ENCODE measurements at places on chromosomes 3 and 15.

- no peak for DNase-seq
These were observed 423.7 kb downstream of the C3orf38 start for GRCh38 chr3:88573472-88573871.

DNA sequence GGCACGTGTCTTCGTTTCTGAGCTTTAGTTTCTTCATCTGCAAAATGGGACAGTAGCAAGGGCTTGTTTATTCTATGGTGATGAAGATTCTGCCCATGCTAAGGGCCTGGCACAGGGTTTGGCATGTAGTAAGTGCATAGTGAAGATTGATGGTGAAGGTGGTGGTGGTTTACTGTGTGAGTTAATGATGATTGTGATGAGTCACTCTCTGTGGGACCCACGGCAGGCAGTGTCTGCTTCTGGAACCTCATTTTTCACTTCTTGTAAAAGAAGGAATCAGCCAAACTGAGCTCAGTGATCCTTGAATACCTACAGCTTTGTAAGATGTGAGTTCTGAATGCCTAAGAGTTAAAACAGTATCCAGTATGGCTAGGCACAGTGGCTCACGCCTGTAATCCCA lies 86.2 kb upstream of the LRTM1 start:
- no peak for DNase-seq

DNA sequence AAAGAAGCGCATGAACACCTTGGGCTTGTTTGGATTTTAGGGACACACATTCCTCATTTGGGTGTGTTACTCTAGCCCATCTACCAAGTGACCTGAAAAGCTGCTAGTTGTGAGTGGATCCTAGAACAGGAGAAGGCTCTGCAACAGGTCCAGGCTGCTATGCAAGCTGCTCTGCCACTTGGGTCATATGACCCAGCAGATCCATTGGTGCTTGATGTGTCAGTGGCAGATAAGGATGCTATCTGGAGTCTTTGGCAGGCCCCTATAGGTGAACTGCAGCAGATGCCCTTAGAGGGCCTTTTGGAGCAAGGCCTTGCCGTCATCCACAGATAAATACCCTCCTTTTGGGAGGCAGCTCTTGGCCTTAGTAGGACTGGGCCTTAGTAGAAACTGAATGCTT lies 53.2 kb downstream of the PAQR5 start:
- no peak for DNase-seq

DNA sequence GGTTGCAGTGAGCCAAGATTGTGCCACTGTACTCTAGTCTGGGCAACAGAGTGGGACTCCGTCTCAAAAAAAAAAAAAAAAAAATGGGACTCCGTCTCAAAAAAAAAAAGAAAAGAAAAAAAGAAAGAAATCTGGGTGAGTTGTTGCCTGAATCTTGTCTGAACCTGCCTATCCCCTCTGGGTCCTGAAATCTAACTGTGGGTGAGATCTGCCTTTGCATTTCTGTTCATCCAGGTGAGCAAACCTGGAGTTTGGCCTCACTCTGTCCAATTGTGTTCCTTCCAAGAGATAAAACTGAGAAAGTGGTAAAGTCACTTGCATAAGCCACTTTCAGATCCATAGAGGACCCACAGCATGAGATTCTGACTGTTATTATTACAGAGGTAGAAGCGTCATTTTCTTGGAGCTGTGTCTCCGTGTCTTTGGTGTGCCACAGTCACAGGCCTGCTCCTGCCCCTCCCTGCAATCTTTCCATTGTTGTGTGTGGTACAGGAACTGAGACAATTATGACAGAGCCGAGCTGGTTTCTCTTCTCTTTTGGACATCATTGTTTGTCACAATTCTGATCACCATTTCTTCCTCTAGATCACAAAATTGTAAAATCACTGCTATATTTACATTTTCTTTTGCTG lies 235.9 kb downstream of the LPP start:
- DNase-seq: no peak

GRCh38 chr15:25859838-25860645 lies 3.1 kb downstream of the ATP10A start:
- DNase-seq: no peak

DNA sequence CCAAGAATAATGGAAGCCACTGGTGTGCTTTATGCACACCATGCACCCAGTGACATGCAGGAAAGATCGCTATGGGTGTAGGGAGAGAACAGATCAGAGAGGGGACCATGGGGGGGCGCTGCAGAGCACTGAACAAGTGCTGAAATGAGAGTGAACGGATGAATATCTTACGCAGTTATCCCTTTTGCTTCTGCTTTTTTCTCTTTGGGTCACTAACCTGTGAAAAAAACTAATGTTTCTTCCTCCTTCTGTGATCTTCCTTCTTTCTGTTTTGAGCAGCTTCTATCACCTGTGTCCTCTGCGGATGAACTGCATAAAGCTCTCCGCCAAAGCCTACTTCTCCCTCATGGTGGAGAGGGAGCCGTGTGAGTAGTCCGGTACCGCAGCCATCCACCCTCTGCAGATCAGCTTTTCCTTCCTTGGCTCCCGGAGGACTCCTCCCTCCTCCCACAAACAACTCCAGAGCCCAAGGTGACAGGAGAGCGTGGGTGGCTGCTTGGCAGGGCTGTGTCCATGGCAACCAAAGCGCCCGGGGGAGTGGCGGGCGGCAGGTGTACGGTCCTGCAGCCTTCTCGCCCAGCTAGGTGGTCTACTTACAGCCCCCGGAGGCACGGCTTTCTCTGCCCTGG lies 106.2 kb downstream of the DGKG start:
- no peak for DNase-seq

GRCh38 chr15:61099020-61099810 lies 129.9 kb downstream of the RORA start:
- DNase-seq: no peak

GRCh38 chr3:130671545-130672312 lies 74.9 kb downstream of the PIK3R4 start:
- no peak for DNase-seq

- DNase-seq: no peak
These were observed 41.8 kb downstream of the RAB6B start for GRCh38 chr3:133853925-133854227.

- DNase-seq: no peak
These were observed 666.5 kb downstream of the SQOR start for GRCh38 chr15:46301291-46301690.

- no peak for DNase-seq
These were observed 39.3 kb upstream of the SSR3 start for GRCh38 chr3:156594219-156594683.

Data from NCI-H1048 (cell line).